ENCODE measurements at places on chromosomes 2 and 18. TPM values are rescaled to one million over a fixed set of nuclear protein-coding genes. Genes with fewer than 3 reads are reported as not detected.

Gene C1QL2
- total RNA-seq: 0.20 TPM

- no peak for DNase-seq
These were observed 54.2 kb downstream of the BCL2 start for GRCh38 chr18:63265326-63265725.

Gene ZEB2
- total RNA-seq: 84.9 TPM

Gene MALT1
- 38.2 TPM for total RNA-seq

GRCh38 chr2:111653913-111654312, 230.1 kb downstream of the ANAPC1 start:
- DNase-seq: no peak

GRCh38 chr2:169285531-169286235, 76.7 kb downstream of the LRP2 start:
- DNase-seq: no peak

GRCh38 chr2:175567435-175568061, 386.0 kb upstream of the ATP5MC3 start:
- DNase-seq: no peak

GRCh38 chr18:9587924-9588323, 26.4 kb downstream of the PPP4R1 start:
- no peak for DNase-seq

Gene EMILIN2
- total RNA-seq: 33.4 TPM

GRCh38 chr18:46621111-46621766, 35.8 kb downstream of the LOXHD1 start:
- no peak for DNase-seq

DNA sequence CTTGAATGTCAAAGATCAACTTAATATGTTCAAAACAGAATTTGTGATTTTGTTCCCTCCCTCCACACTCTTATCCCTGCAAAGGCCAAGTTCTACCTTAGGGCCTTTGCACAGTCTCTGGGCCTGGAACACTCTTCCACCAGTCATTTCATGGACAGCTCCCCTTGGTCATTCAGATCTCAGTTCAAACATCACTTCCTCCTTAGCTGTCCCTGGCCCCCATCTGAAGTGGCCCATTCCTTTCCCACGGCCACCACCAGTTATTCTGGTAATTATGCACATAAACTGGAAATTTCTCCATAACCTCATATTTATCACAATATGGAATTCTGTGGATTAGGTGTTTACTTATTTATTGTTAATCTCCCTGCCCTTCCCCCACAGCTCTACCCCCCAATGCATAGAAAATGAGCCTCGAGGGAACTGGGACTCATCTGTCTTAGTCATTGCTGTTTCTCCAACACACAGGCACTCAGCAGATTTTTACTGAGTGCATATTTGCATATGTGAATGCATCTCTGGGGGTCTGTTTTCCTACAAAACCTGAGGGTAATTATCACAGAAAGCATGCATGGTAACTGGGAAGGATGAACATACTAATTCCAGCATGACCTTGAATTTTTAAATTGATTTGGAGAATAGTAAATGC, 35.5 kb upstream of the SPTBN1 start:
- no peak for DNase-seq

Gene SLC14A1
- not detected for total RNA-seq

Gene CD8B2
- not detected for total RNA-seq

DNA sequence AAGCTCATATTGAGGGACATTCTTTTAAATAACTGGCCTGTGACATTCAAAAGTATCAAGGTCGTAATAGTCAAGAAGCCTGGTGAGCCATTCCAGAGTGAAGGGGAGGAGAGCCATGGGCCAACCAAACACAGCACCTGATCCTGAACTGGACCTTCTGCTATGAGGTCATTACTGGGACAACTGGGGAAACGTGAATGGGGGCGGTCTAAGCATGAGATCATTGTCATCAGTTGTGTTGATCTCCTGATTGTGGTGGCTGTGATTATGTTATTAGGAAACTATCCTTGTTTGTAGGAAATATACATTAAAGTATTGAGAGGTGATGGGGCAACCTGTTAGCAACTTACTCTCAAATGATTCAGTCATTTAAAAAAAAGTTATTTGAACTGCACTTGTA, 79.3 kb downstream of the FBXO15 start:
- no peak for DNase-seq

Gene TCF23
- total RNA-seq: not detected

GRCh38 chr2:198127627-198128026, 323.2 kb downstream of the PLCL1 start:
- peak; percentile 39 for DNase-seq

- no peak for DNase-seq
These were observed 131.6 kb downstream of the CABLES1 start for GRCh38 chr18:23266717-23267446.

Gene ANKRD30BL
- total RNA-seq: not detected

DNA sequence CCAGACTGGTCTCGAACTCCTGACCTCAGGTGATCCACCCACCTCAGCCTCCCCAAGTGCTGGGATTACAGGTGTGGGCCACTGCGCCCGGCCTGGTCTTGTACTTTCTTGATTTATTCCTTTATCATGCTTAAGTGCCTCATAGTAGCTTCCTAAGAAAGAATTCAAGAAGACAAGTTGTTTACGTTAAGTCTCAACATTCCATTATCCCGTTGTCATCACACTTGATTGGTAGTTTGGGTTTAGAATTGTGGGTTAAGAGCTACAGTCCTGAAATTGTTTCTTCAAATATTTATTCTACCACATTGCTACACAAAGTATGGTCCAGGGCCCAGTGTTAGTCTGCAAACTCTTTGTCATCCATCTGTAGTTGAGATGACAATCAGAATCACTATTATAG, 194.0 kb downstream of the VWC2L start:
- peak; percentile 90 for DNase-seq

DNA sequence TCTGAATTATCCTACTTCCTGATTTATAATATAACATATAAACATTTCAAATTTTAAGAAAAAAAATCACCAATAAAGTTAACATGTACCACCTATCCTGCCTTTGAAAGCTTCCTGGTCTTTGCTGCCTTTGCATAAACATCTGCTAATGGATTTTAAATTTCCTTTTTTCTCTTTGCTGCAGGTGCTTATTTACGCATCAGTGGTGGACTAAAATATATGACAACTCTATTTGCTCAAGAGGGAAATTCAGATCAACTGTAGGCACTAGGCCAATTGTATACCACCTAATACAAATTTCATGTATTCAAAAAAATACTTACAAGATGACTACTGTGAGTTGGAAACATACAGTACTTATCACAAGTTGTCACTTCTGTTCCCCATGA, 57.2 kb downstream of the RAD51AP2 start:
- DNase-seq: no peak

- DNase-seq: peak; percentile 56
These were observed 3.6 kb downstream of the BIRC6 start for GRCh38 chr2:32360416-32360815.

GRCh38 chr2:223846515-223846914, 9.1 kb upstream of the AP1S3 start:
- peak; percentile 93 for DNase-seq

GRCh38 chr2:99707592-99707991, 217.8 kb upstream of the REV1 start:
- peak; percentile 80 for DNase-seq

Gene REG3A
- not detected for total RNA-seq

- no peak for DNase-seq
These were observed 44.2 kb upstream of the OTOS start for GRCh38 chr2:240184656-240185055.

- DNase-seq: no peak
These were observed 62.8 kb upstream of the UPP2 start for GRCh38 chr2:158038901-158039300.

GRCh38 chr2:126886211-126886915, 12.3 kb upstream of the TEX51 start:
- no peak for DNase-seq

- DNase-seq: no peak
These were observed 197.3 kb upstream of the CCDC150 start for GRCh38 chr2:196442211-196442610.

Gene CDK5R2
- total RNA-seq: 1.1 TPM

Gene SLC23A3
- 1.2 TPM for total RNA-seq

DNA sequence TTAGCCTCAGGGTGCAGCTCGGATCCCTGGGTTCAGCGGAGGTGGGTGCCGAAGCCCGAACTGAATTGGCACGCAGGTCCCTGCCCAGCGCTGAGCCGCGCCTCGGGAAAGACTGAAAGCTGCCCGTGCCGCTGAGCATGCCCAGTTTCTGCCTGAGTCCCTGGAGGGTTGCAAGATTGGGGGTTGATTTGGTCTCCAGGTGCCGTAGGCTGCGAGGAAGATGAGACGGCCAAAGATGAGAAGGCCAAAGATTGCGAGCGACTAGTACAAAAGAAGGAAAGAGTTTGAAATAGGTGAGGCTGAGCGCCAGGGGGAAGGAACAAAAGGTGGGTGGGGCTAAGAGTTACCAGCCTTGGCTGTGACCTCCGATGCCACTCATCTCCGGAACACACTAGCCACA, 852 bp upstream of the KCNH7 start:
- DNase-seq: no peak
